ENCODE measurements at places on chromosomes 2 and 18.

- no peak for DNase-seq
Measured at GRCh38 chr2:112582314-112582746, 2.1 kb upstream of the CHCHD5 start.

- no peak for DNase-seq
Measured at GRCh38 chr2:88832311-88832991, 141.0 kb downstream of the RPIA start.

- DNase-seq = no peak
Measured at GRCh38 chr2:150618245-150618895, 130.9 kb upstream of the RND3 start.

DNA sequence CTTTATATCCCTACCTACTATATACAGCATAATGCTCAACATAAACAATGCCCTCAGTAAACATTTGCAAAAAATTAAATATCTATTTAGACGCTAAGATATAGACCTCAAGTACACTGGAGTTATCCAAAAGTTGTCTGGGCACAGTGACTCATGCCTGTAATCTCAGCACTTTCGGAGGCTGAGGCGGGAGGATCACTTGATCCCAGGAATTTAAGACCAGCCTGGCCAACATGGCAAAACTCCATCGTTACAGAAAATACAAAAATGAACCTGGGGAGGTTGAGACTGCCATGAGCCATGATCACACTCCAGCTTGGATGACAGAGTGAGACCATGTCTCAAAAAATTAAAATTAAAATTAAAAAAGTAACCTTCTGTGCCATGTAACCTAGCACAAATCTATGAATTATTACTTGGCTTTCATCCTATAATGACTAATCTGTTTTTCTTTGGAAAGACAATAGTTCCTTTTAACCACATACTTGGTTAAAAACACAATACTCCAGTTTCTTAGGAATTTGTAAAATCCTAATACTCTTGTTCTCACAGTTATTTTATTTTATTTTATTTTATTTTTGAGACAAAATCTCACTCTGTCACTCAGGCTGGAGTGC lies 6.7 kb upstream of the TNFAIP6 start:
- no peak for DNase-seq

- DNase-seq = no peak
Measured at GRCh38 chr2:215120401-215120800, 18.0 kb downstream of the ABCA12 start.

DNA sequence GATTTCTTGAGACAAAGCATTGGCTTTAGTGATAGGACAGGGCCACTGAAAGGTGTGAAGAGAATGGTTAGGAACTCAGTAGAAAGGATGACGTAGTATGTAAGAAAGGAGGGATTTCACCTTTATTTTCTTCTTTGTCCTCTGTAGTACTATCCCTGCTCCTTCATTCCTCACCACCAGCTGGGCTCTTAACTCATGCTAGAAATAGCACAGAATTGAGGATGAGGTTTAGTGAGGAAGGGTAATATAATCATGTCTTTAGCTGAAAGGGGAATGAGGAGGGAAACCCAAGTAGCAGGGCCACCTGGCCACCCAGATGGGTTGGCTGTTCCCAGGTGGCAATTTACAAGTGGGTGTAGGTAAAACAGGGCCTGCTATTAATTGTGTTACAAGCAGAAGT lies 15.2 kb downstream of the ACVR2A start:
- no peak for DNase-seq

DNA sequence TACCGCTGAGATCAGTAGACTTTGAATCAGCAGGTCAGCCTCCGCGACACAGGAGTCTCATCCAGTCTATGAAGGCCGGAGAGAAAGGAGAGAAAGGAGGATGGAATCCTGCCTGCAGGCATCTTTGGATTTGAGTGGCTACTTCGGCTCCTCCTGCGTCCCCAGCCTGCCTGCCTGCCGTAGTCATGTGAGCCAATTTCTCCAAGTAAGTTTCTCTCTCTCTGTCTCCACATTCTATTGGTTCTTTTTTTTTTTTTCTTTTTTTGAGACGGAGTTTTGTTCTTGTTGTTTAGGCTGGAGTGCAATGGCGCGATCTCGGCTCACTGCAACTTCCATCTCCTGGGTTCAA lies 16.7 kb downstream of the PDCD1 start:
- DNase-seq = no peak

GRCh38 chr2:17850151-17850550 lies 28.3 kb upstream of the KCNS3 start:
- DNase-seq = no peak

GRCh38 chr2:94762600-94762999 lies 108.6 kb upstream of the TEKT4 start:
- DNase-seq = no peak

DNA sequence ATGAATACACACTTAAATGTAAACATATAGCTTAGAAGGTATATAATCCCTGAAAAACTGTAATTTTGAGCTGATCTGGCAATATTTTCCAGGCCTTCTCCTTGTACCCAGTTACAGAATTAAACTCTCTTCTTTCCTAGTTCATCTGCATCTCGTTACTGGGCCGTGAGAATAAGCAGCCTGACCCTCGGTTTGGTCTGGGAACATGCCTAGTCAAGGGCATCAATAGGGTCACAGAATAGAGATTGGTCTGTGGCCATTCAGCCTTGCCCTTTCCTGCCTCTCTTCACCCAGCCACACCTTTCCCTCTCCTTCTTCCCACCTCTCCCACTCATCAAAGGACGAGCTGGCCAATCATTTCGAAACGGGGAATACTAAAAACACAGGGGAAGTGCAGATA lies 27.3 kb downstream of the SULT1C2 start:
- no peak for DNase-seq

DNA sequence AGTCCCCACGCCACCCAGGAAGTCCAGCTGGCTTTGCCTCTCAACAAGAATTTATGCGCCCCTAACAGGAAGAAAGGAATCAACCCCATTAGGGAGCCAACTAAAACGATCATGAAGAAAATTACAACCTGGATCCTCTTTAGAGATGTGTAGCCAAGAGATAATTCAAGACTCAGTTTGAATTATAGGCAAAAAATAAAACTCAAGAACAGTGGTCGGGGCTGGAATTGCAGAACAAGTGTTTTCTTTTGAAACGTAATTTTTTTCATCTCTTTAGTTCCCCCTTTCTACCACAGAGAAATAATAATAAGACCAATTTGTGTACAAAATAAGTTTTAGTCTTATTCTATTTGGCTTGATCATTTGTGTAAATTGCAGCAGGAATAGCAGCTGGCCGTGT lies 22.4 kb downstream of the PDCD1 start:
- DNase-seq = no peak

GRCh38 chr2:33366473-33366872 lies 110.0 kb upstream of the RASGRP3 start:
- peak; percentile 23 for DNase-seq

DNA sequence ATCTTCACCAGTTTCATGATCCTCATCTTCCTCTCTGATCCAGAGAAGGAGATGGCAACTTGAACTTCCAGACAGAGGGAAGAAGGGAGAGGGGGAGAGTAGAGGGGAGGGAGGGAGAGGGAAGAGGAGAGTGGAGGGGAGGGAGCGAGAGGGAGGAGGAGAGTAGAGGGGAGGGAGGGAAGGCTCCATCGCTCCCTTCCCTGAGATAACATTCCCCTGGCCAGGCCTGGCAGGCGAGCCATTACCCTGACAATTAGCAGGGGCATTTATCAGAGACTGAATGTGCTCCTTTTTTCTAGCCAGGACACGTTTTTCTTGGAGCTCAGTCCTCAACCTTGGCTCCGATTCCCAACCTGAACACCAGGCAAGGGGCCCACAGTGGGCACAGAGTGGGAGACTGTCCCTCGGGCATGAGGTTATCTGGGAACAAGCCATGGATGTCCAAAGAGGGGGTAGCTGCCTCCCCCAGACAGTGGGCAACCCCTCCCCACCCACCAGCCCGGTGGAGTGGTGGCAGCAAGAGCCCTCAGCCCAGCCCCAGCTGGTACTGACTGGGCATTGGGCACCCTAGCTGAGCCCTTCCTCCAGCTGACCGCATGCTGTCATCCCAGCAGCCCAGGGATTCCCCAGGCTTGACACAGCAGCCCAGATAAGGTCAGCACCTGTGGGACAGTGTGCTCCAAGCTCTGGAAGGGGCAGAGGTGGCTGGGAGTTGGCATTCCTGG lies 81.8 kb downstream of the TNS1 start:
- peak; percentile 58 for DNase-seq

DNA sequence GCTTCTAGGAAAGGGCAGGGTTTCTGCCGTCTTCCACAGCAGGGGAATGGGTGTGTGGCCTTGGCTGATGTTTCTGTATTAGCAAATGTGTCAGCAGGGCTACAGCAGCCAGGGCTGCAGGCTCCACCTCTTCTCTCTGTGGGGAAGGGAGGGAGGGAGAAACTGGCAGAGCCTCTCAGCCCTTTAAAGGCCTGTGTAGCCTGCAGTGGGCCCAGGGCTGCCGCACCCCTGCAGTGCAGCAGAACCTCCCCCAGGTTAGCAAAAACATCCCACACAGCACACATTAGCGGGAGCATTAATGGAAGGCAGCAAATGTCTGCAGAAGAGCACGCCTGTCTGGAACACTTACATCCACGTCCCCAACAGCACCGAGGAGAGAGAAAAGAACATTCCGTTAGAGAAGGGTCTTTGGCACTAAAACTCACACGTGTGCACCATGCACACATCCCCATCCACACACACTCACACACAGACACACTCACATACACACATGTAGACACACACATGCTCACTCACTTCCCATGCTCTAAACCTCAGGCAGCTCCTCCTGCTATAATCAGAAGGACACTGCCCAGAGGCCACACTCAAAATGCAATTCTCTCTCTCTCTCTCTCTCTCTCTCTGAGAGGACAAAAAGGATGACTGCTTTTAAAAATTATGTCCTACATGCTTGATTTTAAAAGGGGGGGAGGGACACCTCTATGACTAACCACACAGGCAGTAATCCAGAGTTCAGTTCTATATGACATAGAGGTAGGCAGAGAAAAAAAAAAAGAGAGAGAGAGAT lies 24.1 kb downstream of the MRPL35 start:
- DNase-seq = peak; percentile 45

Measured in pancreas (tissue), 10 donors.